CD4-positive, alpha-beta T cell treated with Interleukin-17A for 1 hour (primary cell): ENCODE measurements at places on chromosomes 5 and 9.

DNA sequence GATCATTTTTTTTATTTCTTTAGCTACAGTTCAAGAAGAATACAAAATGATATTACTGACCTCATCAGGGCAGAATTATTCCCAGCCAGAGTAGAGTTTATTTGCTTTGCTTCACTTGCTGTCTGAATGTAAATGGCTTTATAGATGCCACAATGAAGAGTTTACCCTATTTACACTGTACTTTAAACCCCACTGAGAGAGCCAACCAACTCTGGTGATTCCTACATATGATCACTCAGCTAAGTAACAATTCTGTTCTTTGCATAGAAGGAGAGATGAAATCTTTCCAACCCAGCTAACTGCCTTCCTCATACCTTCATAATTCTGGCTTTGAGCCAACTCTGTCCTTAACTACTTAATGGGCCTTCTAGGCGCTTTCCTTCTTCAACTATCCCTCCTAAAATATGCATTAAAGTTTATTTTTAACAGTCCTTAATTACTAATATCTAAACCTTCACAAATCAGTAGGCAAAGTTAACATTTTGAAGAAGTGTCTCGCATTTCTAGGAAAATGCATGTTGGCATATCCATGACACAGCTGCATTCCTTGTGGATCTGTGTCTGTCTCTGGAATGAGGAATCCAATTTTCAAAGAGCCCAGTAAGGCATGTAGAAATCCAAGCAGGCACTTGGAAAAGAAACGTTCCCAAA lies 284.8 kb upstream of the GRAMD2B start:
- DNase-seq, result no peak

GRCh38 chr5:106241409-106241808 lies 1429.3 kb downstream of the EFNA5 start:
- DNase-seq, result no peak

GRCh38 chr9:129798973-129799372 lies 4.0 kb upstream of the TOR1B start:
- no peak for DNase-seq

DNA sequence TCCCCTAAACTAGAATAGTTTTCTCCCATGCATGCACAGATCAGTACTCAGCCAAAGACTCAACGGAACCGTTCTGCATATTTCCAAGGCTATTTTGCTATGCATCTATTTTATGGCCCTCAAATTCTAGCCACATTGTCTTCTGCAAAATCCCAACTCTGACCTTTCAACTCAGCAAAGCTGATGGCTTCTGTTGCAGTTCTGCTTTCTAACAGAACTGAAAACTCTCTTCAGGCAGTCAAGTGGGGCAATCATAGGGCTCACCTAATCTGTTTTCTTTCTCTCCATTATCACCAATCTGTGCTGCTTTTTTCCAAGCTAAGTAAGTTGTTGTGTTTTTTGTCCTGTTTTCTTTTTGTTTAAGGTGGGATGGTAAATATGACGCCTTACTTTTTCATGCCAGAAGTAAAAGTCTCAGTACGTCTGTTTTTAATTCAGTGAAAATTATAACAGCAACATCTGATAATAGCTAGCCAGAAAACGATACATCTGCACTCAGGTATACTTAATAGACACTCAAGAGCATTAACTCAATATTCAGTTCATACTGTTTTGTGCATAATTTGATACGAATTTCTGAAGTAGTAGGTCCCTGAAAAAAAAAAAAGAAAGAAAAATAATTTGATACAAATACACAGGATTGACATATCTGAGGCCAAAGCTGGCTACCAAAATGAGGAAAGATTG lies 454.3 kb downstream of the TLE1 start:
- DNase-seq, result no peak

- no peak for DNase-seq
These were observed 194.6 kb downstream of the AOPEP start for GRCh38 chr9:94921092-94921471.

DNA sequence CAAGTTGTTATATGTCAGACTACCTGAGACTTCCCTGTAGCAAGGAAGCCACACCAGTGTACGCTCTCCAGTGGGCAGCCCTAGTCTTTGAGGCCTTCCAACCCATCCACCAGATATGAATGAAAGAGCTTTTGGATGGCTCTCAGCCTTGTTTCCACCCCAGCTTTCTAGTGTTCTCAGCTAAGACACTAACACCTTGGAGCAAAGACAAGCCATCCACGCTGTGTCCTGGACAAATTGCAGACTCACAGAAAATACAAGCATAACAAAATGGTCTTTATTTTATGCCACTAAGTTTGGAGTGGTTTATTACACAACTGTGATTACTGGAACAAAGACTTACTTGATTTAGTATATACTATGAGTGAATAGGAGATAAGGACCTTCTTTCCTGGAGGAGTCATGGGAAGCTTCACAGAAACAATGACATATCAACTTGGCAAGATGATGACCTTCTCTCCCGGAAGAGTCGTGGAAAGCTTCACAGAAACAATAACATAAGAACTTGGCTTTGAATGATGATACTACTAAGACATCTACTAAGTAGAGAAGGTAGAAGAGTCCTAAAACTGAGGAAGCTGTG lies 134.0 kb upstream of the VCAN start:
- DNase-seq, result no peak

DNA sequence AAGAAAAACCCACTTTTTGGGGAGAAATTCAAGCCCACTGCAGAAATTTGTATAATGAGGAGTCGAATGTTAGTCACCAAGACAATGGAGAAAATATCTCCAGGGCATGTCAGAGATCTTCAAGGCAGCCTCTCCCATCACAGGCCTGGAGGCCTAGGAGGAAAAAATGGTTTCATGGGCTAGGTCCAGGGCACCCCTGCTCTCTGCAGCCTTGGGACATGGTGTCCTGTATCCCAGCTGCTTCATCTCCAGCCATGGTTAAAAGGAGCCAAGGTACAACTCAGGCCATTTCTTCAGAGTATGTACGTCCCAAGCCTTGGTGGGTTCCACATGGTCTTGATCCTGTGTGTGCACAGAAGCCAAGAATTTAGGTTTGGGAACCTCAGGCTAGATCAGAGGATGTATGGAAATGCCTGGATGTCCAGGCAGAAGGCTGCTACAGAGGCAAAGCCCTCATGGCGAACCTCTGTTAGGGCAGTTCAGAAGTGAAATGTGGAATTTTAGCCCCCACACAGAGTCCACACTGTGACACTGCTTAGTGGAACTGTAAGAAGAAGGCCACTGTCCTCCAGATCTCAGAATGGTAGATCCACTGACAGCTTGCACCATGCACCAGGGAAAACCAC lies 561.4 kb downstream of the ISL1 start:
- DNase-seq, result no peak

- no peak for DNase-seq
These were observed 24.7 kb upstream of the SPATA31E1 start for GRCh38 chr9:87857948-87858335.

DNA sequence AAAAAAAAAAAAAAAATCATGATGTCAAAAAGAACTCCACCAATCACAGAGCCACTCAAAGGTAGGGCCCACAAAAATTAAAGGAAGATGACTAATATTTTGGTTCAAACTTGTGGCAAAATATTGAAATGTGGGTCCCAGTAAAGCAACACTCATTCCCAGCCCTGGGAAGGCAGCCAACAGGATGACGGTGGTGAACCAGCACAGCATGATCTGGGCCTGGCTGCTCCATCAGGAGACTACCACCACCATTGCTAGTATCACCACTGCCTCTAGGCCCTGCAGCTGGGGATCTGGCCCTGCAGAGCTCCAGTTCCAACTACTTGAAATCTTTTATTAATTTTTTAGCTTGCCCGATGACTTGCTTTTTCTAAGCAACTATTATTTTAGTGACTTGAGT lies 206.8 kb upstream of the ITGA1 start:
- no peak for DNase-seq

- no peak for DNase-seq
These were observed 186.1 kb downstream of the GNA14 start for GRCh38 chr9:77462066-77462465.

- DNase-seq, result no peak
These were observed 18.0 kb upstream of the VLDLR start for GRCh38 chr9:2603621-2604020.

DNA sequence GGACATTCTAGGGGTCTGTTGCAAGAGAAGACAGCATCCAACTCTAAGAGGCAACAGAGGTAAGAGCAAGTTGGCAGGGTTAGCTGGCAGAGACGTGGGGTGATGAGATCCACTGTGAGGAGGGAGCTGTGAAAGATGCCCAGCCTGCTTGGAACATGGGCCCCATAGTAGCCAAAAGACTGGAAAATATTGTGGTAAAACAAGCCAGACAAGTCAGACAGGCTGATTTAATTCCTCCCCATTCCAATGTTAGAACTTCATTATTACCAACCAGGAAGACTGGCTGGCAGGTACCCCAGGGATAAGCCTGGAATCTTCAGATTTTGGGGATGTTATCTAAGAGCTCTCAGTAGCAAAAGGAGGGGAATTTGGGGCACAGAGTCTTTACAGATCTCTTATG lies 181.3 kb downstream of the SEC61B start:
- DNase-seq, result no peak

- no peak for DNase-seq
These were observed 260.7 kb upstream of the KCNN2 start for GRCh38 chr5:114101153-114101552.

DNA sequence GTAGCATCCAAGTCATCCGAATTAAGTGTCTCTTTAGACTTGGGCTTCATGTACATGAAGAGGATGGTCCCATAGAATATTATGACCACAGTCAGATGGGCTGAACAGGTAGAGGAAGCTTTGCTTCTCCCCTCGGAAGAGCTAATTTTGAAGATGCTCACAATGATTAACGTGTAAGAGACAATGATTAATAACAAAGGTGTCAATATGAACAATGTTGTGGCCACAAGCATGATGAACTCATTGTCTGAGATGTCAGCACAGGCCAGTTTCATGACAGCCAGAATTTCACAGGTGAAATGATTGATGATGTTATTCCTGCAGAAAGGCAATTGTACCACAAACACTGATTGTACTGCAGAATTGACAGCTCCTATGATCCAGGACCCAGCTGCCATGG lies 626 bp downstream of the OR13C2 start:
- DNase-seq, result no peak

DNA sequence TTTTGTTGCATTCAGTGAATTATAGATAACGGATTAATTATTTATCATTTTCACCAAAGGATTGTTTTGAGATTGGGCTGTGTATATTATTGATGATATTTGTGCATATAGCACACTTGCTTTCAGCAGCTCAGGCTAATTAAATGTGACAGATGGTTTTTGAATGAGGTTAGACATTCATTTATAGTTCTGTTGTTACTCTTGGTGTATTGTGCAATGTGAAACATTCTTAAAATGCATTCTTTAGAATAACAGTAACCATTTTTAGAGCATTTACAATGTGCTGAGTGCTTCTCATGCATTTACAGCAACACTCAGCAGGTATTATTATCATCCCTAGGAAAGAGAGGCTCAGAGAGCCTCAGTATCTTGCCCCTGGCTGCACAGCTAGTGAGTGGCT lies 23.8 kb downstream of the NANS start:
- DNase-seq, result no peak

- DNase-seq, result no peak
These were observed 36.4 kb downstream of the DAPK1 start for GRCh38 chr9:87534036-87534435.

GRCh38 chr9:20805766-20806165 lies 121.7 kb downstream of the FOCAD start:
- DNase-seq, result no peak

GRCh38 chr5:172795318-172795977 lies 24.5 kb upstream of the DUSP1 start:
- DNase-seq, result no peak

- DNase-seq, result no peak
These were observed 376.8 kb downstream of the PIK3R1 start for GRCh38 chr5:68592351-68592750.
